NCI-H82 (cell line): ENCODE measurements at places on chromosomes 16 and 17.

GRCh38 chr16:72124761-72125634 is 31.4 kb downstream of the DHX38 start:
- DNase-seq = peak; percentile 75

DNA sequence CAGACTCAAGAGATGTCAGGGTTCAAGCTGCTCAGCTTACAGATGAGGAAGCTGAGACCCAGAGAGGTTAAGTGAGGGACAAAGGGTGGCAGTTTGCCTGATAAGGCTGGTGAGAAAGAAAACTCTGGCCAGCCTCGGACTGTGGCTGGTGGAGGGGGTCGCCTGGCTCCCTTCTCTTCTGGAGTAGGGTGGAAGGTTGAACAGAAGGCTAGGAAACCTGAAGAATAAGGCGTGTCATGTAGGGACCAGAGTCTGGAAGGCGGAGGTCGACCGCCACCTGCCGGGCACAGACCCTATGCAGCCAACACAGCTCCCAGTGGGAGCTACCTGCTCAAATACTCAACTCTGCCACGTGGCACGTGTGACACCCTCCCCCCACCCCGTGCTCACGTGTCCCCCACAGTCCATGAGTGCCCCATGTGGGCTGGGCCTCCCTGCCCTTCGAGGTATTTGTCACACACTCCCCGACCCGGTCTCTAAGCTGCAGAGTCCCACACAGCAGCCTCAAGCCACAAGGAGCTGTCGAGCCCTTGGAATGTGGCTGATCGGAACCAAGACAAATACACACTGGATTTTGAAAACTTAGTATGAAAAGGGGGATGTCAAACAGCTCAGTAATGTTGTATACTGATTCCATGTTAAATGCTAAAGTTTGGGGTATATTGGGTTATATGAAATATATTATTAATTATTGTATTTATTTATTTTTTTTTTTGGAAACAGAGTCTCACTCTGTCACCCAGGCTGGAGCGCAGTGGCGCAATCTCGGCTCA is 11.8 kb downstream of the HID1 start:
- peak; percentile 96 for DNase-seq

DNA sequence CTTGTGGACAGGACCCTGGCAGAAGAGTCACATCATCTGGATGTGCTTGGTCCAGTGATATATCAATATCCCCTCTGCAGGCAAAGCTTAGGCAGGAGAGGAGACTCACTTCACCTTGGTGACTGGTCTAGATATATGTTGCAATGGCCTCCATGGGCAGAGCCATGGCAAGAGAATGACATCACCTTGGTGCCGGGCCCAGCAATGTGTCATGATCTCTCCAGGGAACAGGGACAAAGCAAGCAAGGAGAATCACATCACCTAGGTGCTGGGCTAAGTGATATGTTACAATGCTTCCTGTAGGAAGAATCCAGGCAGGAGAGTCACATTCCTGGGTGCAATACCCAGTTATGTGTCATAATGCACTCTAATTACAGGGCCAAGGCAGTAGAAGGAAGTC is 2106.2 kb downstream of the TP53TG3F start:
- no peak for DNase-seq

- DNase-seq = peak; percentile 34
Measured at GRCh38 chr16:86723689-86724088, 145.3 kb downstream of the FOXL1 start.

- no peak for DNase-seq
Measured at GRCh38 chr17:38357486-38358123, 6.0 kb downstream of the SOCS7 start.

DNA sequence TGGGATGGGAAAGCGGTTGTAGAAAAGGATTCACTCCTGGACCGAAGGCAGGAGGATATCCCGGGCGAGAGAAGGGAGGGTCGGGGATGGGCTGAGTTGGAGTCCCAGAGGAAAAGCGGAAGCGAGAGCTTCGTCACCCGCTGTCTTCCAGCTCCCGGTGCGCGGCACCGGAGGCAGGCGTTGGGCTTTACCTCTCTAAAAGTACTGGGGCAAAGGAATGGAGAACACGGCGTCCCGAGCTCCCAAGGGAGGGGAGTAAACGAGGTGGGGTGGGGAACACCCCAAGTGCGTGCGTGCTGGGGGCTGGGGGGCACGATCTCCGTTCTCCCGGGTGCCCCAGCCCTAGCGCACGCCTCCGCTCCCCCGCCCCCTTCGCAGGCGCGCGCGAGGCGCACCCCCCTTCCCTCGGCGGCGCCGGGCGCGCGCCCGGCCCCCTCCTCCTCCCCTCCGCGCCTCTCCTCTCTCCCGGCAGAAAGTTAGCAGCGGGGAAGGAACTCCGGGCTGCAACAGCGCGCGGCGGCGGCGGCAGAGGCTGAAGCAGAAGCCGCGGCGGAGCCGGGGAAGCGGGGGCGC is at the start of gene HS3ST4:
Gene HS3ST4, plus strand, starts transcription at position 441 of the 573 bp plus-strand sequence.
- DNase-seq = peak; percentile 31

DNA sequence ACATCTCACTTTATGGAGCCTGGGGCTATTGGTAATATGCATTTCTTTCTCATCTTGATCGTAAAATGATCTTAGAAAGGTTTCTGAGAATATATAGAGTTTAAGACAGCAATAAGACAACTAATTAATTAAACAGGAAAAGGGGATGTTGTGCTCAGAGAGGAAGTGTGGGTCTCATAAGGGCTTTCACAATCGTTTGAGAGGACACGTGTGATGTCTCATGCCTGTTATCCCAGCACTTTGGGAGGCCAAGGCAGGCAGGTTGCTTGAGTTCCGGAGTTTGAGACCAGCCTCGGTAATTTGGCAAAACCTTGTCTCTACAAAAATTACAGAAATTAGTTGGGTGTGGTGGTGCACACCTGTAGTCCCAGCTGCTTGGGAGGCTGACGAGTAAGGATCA is 295.6 kb downstream of the WWOX start:
- DNase-seq = no peak

- no peak for DNase-seq
Measured at GRCh38 chr16:47036201-47036600, 62.7 kb upstream of the DNAJA2 start.

DNA sequence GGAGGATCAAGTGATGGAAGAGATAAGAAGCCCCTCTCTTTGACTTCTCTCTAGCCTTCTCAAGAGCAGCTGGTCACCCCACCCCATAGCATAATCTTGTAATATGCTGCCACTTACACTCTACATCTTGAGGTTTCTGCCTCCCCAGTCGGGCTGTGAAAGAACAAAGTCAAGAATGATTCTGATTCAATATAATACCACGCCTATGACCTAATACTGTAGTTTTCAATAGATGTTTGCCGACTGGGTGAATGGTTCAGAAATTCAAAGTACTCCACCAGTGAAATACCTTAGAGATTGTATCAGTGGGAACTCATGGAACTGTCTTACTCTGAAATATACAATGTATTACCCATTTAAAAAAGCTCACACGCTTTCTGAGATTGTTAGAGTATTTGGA is 93.0 kb upstream of the ZFHX3 start:
- peak; percentile 4 for DNase-seq

DNA sequence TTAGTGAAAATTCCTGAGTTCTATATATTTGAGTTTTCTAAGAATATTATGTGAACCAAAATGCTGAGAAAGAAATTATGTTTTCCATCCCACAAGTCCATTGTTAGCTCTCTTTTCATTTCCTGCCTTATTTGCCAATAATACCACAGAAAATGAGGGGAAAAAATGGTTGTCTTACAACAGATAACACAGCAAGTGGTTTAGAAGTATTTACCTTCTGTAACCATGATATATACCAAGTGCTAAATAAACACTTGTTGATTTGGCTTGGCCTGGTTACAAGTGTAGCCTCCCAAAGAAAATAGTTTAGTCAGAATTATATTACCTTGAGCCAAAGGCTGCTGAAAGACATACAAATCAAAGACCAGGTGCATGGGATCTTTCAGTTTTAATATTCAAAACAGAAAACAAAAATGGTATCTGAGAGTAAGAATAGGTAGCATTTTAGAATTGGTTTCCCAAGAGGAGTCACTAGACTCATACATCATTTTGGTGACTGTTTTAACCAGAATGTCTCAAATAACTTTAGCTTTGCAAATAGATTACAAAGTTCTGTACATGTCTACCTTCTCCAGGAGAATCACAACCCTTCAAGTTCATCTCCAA is 439.8 kb upstream of the DYNLRB2 start:
- no peak for DNase-seq

- no peak for DNase-seq
Measured at GRCh38 chr16:31038993-31039392, 5.6 kb downstream of the STX4 start.

DNA sequence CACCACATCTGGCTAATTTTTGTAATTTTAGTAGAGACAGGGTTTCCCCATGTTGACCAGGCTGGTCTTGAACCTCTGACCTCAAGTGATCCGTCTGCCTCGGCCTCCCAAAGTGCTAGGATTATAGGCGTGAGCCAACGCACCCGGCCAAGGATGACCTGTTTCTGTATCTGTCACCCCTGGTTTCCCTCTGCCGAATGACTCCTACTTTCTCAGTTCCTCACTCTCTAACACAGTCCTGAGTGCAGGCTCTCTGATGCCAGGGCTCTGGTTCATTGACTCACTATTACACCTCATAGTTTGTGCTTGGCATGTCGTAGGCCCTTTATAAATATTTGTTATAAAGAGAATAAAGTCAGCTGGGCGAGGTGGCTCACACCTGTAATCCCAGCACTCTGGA is 10.7 kb upstream of the PRPF8 start:
- no peak for DNase-seq

GRCh38 chr16:58116529-58116928 is 12.7 kb downstream of the CFAP20 start:
- DNase-seq = no peak

GRCh38 chr17:31449111-31449510 is 57.6 kb downstream of the RAB11FIP4 start:
- DNase-seq = no peak

- no peak for DNase-seq
Measured at GRCh38 chr17:65049085-65049756, 7.3 kb downstream of the GNA13 start.

DNA sequence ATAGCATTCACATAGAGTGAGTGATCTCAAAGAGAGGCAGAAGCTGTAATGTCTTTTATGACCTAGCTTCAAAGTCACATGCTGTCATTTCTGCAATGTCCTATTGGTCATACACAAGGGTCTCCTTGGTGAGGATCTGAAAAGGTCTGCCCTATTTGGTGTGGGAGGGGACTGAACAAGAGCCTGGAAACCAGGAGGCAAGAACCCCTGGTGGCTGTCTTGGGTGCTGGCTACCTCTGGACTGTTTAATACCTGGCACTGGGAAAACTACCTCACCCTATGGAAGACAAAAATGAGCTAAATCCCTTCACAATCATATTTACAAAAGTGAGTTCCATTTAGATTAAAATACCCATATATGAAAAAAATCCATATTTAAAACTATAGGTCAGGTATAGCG is 9.0 kb downstream of the KCTD13 start:
- DNase-seq = no peak

DNA sequence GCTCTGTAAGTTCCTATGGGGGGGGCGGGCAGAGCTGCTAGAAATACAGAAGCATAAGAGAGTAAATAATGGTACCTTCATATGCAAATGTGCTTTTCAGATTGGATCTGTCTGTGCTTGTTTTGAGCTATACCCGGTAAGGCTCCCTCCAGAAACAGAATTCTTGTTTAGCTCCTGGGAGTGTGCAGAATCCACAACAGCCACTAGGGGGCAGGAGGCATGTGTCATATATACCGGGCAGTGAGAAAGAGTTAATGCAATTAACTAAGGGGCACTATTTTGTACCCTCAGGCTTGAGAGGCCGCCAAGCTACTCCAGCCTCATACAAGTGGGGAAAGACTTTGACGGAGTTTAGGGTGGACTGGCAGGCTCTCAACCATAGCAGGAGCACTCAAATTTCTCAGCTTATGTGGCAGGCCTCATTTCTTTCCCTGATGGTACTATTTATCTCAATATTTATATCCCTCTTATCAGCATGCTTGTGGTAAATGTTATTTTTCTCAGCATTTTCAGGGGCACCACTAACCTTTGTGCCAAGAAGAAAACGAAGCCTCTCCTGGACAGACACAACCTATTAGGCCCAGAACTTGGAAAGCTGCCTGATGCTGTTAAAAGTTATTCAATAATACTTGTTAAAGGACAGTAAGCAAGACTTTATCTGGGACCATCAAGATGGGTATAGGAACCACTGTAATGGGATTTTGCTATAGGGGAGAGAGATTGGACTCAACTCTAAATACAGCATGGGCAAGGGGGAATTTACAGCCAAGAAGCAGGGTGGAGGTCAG is 10.7 kb upstream of the CENPV start:
- peak; percentile 93 for DNase-seq

GRCh38 chr16:81266680-81267095 is 28.2 kb downstream of the BCO1 start:
- DNase-seq = no peak

DNA sequence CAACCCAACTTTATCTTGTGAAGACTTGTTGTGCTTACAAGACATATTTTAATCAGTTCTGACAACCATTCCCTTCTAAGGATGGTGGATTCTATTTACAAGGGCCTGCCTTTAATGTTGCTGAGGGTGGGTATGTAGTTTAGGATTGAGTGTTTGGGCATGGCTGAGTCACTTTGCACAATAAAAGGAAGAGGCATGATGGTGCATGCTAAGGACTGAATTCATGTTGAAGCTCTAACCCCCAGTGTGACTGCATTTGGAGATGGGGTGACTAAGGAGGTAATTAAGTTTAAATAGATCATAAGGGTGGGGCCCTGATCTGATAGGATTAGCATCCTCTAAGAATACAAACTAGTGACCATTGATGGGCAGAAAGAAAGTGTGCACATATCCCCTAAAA is 196.1 kb upstream of the HS3ST3A1 start:
- no peak for DNase-seq

- DNase-seq = no peak
Measured at GRCh38 chr17:10092595-10092994, 105.8 kb downstream of the GAS7 start.
